C1 segment of cervical spinal cord (tissue), 14 donors: ENCODE measurements at places on chromosomes 1 and 21.

DNA sequence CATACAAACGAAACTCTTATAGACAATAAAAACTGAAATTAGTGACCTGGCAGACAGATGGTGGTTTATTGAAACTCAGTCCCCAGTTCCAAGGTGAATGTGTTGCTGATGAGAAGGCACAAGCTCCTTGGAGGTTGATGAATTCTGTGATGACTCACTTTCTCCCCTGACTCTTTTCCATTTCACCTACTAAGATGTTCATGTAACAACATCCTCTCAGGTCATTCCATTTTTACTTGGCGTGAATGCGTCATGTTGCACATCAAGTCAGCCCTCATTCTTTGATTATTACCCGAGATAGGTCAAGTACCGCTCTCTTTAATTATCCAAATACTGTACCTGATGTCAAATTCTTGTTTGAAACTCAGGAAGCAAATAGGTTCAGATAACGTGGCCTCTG is 10.1 kb upstream of the IL10RB start:
- DNase-seq, result no peak

- no peak for DNase-seq
Observed at GRCh38 chr1:199678771-199679170, 348.7 kb upstream of the NR5A2 start.

DNA sequence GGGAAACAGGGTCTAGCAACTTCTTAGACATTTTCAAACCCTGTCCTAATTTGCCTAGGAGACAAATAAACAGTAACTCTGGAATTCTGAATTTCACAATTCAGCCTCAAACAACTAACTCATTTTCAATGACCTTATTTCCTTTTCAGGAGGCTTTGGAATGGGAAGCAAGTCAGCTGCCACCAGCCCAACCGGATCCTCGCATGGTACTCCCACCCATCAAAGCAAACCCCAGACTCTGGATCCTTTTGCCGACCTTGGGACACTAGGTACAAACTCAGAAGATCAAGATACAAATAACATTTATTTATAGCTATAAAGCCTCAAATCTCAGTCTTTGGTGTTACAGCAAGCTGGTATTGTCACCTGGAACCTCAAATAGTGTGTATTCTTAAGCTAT is 18.9 kb upstream of the LEPR start:
- DNase-seq, result no peak

GRCh38 chr1:234731569-234732085 is 121.6 kb upstream of the IRF2BP2 start:
- no peak for DNase-seq

- no peak for DNase-seq
Observed at GRCh38 chr1:107622535-107622934, 342.4 kb downstream of the VAV3 start.

GRCh38 chr1:221435504-221435904 is 306.4 kb downstream of the DUSP10 start:
- DNase-seq, result no peak

GRCh38 chr1:107647012-107647411 is 318.0 kb downstream of the VAV3 start:
- no peak for DNase-seq

DNA sequence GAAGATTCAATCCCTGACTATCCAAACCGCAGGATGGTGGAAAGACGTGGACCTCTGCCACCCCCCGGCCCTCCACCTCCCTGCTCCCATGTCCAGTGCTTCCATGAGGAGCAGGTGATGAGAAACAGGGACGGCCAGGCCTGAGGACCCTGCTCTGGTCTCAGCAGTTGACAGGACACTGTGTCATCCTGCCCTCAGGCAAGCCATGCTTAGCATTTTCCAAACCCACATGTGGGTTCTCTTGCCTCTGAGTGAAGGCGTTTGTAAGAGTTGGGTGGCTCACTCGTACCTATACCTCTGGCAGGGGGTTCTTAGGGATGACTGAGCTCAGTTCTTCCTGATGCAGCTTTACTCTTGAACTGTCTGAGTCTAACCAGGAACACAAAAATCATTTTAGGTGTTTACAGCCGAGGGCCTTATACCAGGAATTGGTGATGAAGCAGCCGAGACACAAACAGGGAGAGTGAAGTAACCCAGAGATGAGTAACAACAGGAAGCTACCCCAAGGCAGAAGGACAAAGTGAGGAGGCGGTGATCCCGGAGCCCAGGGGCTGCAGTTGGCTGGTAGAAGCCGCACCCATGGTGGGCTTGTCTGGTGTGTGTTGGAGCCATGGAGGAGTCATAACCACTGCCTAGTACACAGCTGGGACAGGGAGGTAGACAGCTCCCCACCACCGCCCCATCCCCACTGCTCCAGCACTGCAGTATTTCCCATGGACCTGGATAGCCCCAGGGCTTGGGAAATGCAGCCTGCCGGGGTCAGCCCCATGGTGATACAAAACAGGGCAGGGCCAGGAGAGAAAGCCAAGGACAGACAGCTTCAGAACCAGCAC is 21.4 kb downstream of the MYBPH start:
- DNase-seq, result no peak

DNA sequence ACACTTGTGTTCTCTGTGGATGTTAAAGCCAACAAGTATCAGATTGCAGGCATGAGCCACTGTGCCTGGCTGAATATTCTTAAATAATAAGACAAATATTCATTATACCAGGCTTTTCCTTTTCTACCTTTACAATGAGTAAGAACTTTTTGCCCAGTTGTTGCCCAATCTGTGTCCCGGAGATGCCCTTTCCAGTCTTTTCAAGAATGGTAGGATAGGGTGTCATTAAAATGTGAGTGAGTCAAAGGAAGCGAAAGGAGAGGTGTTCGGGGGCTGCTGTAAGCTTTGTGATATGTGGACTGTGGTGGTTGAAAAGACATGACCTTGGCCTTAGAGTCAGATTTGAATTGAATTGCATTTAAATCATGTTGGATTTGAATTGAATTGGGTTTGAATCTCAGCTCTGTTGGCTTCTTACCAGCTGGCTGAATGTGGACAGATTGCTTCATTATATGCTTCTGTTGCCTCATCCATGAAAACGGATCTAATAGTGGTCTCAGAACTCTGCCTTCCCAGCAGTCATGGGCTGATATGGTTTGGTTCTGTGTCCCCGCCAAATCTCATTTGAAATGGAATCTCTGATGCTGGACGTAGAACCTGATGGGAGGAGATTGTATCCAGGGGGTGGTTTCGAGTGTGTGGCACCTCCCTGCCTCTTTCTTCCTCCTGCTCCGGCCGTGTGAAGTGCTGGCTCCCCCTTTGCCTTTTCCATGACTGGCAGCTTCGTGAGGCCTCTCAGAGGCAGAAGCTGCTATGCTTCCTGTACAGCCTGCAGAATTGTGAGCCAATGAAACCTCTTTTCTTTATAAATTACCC is 22.7 kb upstream of the AADACL3 start:
- no peak for DNase-seq

- no peak for DNase-seq
Observed at GRCh38 chr1:245332085-245332484, 177.3 kb downstream of the KIF26B start.

DNA sequence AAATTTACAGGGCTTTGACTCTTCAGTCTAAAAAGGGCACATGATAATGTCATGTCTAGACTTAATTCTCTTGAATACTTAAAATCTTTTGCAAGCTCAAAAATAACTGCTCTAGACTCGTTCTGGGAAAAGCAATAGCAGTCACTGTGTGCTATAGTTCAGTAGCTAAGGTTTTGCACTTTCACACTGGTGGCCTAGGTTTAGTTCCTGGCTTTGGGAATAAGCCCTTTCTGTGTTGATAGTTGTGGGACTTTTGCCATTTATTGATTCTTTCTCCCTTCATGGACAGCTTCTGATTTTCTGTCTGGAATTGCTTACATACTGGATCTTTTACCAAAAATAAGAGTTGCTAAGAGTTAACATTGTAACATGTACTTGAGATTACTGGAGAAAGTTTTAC is 151.2 kb downstream of the TRIM33 start:
- DNase-seq, result no peak

- DNase-seq, result no peak
Observed at GRCh38 chr1:77413541-77414335, 131.9 kb downstream of the AK5 start.

DNA sequence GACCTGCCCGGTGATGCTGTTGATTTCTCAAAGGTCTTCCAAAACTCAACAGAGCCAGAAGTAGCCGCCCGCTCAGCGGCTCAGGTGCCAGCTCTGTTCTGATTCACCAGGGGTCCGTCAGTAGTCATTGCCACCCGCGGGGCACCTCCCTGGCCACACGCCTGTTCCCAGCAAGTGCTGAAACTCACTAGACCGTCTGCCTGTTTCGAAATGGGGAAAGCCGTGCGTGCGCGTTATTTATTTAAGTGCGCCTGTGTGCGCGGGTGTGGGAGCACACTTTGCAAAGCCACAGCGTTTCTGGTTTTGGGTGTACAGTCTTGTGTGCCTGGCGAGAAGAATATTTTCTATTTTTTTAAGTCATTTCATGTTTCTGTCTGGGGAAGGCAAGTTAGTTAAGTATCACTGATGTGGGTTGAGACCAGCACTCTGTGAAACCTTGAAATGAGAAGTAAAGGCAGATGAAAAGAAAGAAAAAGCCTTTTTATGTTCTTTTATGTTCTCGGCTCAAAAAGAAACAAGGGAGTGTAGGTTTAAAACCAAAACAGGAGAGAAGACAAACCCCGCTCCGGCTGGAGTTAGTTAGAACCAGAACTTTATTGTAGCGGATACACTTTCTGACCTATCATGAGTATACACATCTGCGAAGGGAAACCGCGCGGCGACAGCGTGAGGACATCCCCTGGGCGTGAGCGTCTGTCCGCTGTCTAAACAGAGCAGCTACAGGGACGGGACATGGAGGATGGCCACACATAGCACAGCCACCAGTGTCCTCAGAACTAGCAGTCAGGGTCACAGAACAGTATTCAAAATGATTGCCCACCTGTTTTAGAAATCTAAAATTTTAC is 77.1 kb downstream of the PIK3CD start:
- no peak for DNase-seq

DNA sequence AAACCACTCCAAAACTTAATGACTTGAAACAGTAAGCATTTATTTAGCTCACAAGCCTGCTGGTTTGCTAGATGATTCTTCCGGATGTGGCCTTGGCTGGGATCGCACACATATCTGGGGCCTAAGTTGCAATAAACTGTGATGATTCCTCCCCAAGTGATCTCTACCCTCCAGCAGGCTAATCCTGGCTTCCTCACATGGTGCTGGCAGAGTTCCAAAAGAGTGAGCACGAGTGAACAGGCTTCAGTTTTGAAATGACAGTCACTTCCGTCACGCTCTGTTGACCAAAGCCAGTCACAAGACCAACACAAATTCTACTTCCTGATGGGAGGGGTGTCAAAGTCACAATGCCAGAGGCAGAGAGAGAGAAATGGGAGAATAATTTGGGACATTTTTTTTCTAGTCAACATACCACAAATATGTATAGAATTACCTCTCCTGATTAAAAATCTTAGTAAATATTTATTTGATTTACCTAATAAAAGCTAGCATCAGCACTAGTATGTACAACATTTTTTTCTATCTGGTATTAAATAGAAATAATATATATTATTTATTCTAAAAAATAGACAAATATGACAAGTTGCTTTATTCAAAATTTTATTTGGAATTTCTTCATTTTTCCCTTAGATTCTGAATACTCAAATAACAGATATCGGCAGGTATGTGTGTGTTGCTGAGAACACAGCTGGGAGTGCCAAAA is 292.7 kb downstream of the TPR start:
- peak; percentile 1 for DNase-seq

DNA sequence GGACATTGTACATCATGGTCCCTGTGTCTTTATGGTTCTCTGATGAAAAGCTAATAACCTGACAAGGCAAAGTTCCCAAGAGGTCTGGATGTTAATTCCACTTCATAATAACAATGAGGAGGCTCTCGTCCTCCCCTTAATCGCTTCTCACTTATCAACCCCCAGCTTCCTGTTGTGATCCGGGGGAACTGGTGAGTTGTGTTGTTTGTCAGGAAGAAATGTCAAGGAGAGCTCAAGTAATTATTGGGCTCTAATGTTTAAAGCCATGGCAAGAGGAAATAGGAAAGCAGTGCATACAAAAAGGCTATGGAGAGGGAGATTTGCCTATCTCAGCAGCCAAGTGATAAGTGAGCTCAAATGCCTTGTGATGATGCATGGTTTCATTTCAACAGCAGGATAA is 42.8 kb upstream of the RASAL2 start:
- no peak for DNase-seq

GRCh38 chr1:91830242-91831131 is 55.5 kb downstream of the TGFBR3 start:
- no peak for DNase-seq

DNA sequence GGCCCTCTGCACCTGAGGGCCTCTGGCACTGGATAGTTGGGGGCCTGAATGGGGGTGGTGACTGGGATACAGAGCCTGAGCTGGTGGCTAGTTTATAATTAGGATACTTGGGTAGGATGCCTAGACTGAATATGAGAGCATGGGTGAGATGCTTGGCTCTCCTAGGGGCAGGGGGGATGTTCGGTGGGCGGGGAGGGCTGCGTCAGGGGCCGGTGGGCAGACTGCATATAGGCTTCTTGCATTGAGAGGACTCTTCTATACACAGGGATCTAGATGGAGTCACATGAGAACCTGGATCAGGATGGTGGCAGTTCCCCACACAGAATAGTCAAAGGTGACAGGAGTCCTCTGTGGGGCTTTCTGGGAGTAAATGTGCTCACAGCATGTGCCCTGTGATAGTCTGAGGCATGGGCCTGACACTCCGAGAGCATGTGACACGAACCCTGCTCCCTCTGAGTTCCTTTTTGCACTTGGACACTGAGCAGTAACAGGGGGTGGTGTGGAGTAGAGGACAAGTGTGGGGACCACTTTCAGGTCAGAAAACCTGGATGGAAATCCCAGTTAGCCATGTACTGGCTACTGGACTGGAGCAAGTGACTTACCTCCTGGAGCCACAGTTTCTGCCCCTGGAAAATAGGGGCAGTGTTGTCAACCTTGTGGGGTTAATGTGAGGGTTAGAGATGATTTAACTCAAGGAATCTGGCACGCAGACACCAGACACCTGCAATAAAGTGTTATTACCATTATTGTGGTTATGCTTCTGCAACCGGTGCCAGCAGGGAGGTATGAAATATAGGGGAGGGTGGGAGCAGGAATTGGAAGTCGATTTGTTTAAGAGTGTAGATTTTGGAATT is 2.2 kb downstream of the MAP7D1 start:
- peak; percentile 48 for DNase-seq

GRCh38 chr1:41754540-41754939 is 164.2 kb downstream of the HIVEP3 start:
- DNase-seq, result no peak

- no peak for DNase-seq
Observed at GRCh38 chr1:7684132-7684531, 87.0 kb upstream of the VAMP3 start.

DNA sequence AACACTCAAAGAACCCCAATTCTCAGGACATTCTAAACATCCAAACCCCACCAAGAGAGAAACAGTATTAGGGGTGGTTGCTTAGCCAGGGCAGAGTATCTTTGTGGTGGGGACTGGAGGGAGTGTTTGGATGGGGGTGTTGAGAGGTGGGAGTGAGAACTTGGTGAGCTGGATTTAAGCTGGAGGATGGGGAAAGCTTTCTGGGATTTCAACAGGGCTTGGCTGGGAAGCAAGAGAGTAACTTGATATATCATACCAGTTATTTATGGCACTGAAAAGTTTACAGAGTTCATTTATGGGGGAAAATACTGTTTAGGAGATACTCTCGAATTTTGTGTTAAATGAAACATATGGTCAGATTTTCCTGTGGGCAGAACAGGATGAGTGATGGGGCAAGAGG is 6.8 kb upstream of the CNIH3 start:
- DNase-seq, result no peak
